ENCODE measurements at places on chromosomes 2 and 18.

DNA sequence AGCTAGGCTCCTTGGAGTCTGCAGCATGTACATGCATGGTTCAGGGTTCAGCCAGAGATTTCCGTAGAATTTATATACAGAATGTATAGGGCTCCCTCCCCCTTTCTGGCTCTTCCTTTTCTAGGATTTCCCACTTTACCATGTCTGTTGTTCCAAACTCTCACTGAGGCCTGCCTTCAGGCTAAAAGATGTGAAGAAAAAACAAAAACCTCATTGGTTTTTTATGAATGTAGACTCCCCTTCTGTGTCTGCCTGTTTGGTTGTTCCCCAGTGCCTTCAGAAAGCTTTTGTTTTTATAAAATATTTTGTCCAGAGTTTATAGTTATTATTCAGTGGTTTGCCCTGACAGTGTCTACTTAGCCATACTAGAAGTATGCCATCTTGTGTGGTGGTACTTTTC is 3.6 kb downstream of the NDUFV2 start:
- peaks cover 81% of the 10 kb centered on the region for H3K4me1 ChIP-seq
- no peak overlapping the region for H3K27ac ChIP-seq
- H3K4me3 ChIP-seq = no peak overlapping the region
- H3K36me3 ChIP-seq = no peaks in the 10 kb centered on the region
- no peaks in the 10 kb centered on the region for H3K27me3 ChIP-seq

- H3K4me3 ChIP-seq = no peak overlapping the region
- H3K4me1 ChIP-seq = peaks cover 22% of the 10 kb centered on the region
- no peak for DNase-seq
- H3K36me3 ChIP-seq = no peaks in the 10 kb centered on the region
- H3K27ac ChIP-seq = no peak overlapping the region
- no peaks in the 10 kb centered on the region for H3K27me3 ChIP-seq
Measured at GRCh38 chr2:65357095-65357958, 75.1 kb downstream of the SPRED2 start.

GRCh38 chr2:165390875-165391274 is 78.6 kb upstream of the CSRNP3 start:
- no peaks in the 10 kb centered on the region for H3K27me3 ChIP-seq
- no peaks in the 10 kb centered on the region for H3K36me3 ChIP-seq
- no peak for DNase-seq
- no peak overlapping the region for H3K27ac ChIP-seq
- H3K4me3 ChIP-seq = no peak overlapping the region
- no peaks in the 10 kb centered on the region for H3K4me1 ChIP-seq

GRCh38 chr2:226746196-226746800 is 53.3 kb downstream of the IRS1 start:
- no peak overlapping the region for H3K27ac ChIP-seq
- H3K4me3 ChIP-seq = no peak overlapping the region
- H3K27me3 ChIP-seq = no peaks in the 10 kb centered on the region
- DNase-seq = no peak

DNA sequence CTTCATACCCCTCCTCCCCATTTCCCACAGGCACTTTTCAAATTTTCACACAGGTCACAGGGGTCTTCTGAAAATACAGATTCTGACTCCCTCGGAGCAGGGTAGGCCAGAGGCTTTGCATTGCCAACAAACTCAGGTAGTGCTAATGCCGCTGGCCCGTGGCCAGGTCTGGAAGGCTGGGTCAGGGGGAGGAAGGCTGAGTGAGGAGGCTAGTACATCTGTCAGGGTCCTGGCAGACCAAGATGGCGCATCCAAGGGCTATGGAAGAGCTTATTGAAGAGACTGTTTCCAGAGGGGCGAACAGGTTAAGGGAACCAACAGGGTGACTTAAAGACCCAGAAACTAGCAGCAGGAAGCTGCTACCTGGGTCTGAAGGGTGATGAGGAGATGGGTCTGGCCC is 336.7 kb upstream of the ID2 start:
- no peaks in the 10 kb centered on the region for H3K36me3 ChIP-seq
- no peak overlapping the region for H3K27ac ChIP-seq
- DNase-seq = no peak
- no peak overlapping the region for H3K4me3 ChIP-seq

GRCh38 chr18:74604774-74605173 is 7.1 kb downstream of the ZNF407 start:
- no peaks in the 10 kb centered on the region for H3K4me1 ChIP-seq
- no peaks in the 10 kb centered on the region for H3K27me3 ChIP-seq
- H3K27ac ChIP-seq = no peak overlapping the region
- DNase-seq = no peak

DNA sequence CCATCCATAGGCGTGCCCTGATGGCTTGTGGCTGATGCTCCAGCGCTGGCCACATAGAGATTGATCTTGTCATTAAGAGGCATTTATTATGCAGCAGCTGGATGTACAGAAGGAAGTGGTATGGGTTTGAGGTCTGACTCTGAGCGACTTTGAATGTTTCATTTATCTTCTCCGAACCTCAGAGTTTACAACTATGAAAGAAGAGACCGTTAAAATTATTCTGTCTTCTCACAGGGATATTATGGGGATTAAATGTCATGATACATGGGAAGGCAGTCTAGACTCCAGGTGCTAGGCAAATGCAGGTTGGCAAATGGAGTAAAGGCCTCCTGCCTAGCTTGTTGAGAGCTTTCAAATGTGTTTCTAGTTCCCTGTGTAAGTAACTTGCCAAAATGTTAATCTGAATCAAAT is 30.3 kb downstream of the MOGAT1 start:
- no peak overlapping the region for H3K4me3 ChIP-seq
- no peaks in the 10 kb centered on the region for H3K36me3 ChIP-seq
- no peaks in the 10 kb centered on the region for H3K4me1 ChIP-seq
- no peak for DNase-seq
- no peaks in the 10 kb centered on the region for H3K27me3 ChIP-seq

GRCh38 chr2:120517751-120518469 is 172.0 kb downstream of the INHBB start:
- H3K4me1 ChIP-seq = no peaks in the 10 kb centered on the region
- no peak overlapping the region for H3K27ac ChIP-seq
- no peaks in the 10 kb centered on the region for H3K27me3 ChIP-seq

DNA sequence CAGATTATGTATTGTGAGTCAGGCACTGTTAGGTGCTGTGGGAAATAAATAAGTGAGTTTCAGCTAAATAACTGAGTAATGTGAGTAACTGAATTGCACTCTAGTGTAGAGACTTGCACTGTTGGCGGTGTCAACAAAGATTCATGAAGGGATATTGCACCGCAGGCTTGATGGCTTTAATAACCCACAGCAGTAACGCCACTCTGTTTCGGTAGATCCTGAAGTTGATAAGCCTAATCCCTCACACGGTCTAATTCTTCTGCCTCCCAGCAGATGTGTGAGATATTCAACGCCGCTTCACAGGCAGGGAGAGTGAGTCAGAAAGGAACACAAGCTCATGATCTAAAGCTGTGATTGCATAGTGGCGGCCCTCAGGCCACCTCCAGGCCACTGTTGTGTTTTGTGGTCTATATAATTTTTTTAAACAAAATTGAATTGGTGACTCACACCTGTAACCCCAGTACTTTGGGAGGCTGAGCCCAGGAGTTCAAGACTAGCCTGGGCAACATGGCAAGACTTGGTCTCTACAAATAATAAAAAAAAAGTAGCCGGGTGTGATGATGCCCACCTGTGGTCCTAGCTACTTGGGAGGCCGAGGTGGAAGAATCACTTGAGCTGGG is 94.3 kb downstream of the LIPG start:
- no peaks in the 10 kb centered on the region for H3K36me3 ChIP-seq
- no peak for DNase-seq
- no peak overlapping the region for H3K4me3 ChIP-seq
- no peaks in the 10 kb centered on the region for H3K27me3 ChIP-seq
- peaks cover under 1% of the 10 kb centered on the region for H3K4me1 ChIP-seq

GRCh38 chr18:9175115-9175514 is 38.5 kb downstream of the ANKRD12 start:
- H3K27ac ChIP-seq = no peak overlapping the region
- H3K4me3 ChIP-seq = no peak overlapping the region

DNA sequence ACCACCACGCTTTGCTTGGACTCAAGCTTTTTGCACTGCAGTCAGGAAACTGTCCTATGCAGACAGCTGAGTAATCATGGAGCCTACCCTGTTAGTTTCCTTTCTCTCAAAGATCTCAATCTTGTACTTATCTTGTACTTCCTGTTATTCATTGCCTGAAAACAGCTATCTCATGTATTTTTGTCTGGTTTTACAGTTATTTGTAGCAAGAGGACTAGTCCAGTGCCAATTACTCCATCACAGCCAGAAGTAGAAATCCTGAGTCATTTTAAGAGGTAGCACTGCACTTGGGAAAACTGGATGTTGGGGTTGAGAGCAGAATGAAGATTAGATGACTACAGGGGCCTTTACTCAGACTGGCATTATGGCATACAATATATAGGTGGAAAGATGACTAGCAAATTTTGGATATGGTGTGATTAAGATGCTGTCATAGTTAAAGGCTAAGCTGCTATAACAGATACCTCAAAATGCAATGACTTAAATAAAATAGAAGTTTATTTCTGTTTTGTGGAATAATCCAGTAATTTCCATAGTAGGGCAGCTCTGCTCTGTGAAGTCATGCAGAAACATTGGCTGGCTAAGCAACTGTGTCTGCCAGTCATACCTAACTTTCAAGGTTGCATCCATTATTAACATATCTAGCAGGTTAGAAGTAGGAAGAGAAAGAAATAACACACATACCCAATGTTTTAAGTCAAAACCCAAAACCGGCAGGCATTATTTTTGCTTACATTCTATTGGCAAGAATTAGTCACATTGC is 21.1 kb upstream of the CHMP3 start:
- no peak for DNase-seq
- no peaks in the 10 kb centered on the region for H3K4me1 ChIP-seq
- H3K4me3 ChIP-seq = no peak overlapping the region
- H3K27ac ChIP-seq = no peak overlapping the region
- H3K36me3 ChIP-seq = no peaks in the 10 kb centered on the region
- no peaks in the 10 kb centered on the region for H3K27me3 ChIP-seq

DNA sequence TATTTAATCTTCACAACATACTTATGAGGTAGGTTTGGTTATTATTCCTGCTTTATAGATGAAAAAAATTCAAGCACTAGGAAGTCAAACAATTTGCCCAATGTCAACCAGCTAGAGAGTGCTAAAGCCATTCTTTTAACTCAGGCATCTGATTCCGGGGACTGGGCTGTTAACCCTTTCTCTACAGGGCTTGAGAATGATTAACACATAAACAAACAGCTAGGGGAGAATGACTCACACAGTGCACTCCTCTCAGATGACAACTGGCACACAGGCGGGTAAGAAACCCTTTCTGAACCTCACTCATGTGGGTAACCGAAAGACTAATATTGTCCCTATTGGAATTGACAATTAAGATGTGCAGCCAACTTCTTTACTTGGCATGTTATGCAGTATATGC is 86.3 kb upstream of the FSHR start:
- no peak overlapping the region for H3K4me3 ChIP-seq
- no peak for DNase-seq
- H3K27ac ChIP-seq = no peak overlapping the region
- no peaks in the 10 kb centered on the region for H3K27me3 ChIP-seq
- no peaks in the 10 kb centered on the region for H3K36me3 ChIP-seq
- no peaks in the 10 kb centered on the region for H3K4me1 ChIP-seq

GRCh38 chr2:224910574-224910925 is 131.7 kb downstream of the DOCK10 start:
- H3K36me3 ChIP-seq = no peaks in the 10 kb centered on the region
- H3K4me1 ChIP-seq = no peaks in the 10 kb centered on the region
- no peak overlapping the region for H3K27ac ChIP-seq
- DNase-seq = no peak
- H3K4me3 ChIP-seq = no peak overlapping the region
- no peaks in the 10 kb centered on the region for H3K27me3 ChIP-seq
